ENCODE measurements at places on chromosomes 7 and 10.
A peak's percentile ranks its signal among the peaks of the same experiment; 100 is the strongest.

GRCh38 chr10:34922138-34922537 lies 107.0 kb upstream of the PARD3 start:
- DNase-seq: peak; percentile 26

DNA sequence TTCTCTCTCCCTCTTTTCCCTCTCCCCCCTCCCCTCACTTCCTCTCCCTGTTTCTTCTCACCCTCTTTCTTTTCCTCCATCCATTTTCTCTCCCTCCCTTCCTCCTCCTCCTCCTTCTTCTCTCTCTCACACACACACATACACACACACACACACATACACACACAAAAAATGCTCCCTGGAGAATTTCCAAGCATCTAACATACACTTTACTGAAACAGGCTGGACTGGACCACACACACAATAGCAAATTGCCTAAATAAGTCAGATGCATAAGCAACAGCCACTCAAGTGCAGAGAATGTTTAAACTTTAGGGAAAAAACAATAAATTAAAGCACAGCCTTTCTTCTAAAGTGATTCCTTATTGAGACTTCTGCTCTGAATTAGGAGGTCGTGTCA lies 267.7 kb downstream of the FGFR2 start:
- DNase-seq: no peak

DNA sequence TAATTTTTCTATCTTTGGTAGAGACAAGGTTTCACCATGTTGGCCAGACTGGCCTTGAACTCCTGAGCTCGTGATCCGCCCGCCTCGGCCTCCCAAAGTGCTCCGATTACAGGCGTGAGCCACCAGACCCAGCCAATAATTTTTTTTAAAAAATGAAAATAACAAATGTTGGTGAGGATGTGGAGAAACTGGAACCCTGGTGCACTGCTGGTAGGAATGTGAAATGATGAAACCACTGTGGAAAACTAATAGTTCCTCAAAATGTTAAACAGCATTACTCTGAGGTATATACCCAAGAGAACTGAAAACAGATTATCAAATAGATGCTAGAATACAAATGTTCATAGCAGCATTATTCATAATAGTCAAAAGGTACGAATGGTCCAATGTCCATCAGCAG lies 23.0 kb upstream of the YWHAG start:
- no peak for DNase-seq

- no peak for DNase-seq
These were observed 59.4 kb downstream of the MAD1L1 start for GRCh38 chr7:2173189-2173827.

DNA sequence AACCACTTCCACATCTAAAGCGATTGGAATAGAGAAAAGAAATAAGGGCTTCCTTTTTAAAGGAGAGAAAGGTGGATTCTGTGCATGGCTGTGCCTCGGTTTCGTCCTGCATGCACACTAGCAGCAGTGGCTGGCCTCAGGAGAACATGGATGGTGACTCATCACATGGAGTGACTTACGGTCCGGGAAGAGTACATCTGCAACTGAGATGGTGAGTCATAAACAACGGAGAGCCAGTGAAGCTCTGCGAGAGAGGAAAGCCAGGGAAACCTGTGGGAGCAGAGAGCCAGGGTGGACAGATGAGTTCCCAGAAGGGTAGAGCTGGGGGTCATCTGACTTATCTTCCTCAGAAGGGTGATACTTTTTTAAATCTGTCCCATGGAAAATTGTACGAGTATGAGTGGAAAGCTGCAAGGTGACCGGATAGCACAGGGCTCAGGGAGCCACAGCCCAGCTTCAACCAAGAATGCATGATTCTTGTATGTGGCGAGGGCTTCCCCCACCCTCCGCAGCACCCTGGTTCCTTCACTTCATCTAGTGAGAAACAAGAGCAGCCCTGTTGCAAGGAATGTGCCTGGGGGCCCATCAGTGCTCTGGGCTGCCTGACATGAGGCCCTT lies 259.1 kb downstream of the KLF6 start:
- DNase-seq: peak; percentile 79

GRCh38 chr10:8171008-8171407 lies 116.5 kb downstream of the GATA3 start:
- no peak for DNase-seq

- DNase-seq: no peak
These were observed 1023.5 kb downstream of the TYW1 start for GRCh38 chr7:68020102-68020501.

Measured in H54 (cell line).